Panc1 (cell line): ENCODE measurements at places on chromosomes 2 and 18. TPM values are rescaled to one million over a fixed set of nuclear protein-coding genes. Genes with fewer than 3 reads are reported as not detected.
A peak's percentile ranks its signal among the peaks of the same experiment; 100 is the strongest.

GRCh38 chr2:135490376-135490775 lies 40.6 kb downstream of the ZRANB3 start:
- no peaks in the 10 kb centered on the region for H3K27me3 ChIP-seq
- no peaks in the 10 kb centered on the region for H3K4me1 ChIP-seq
- H3K27ac ChIP-seq: no peak overlapping the region
- no peak overlapping the region for H3K4me3 ChIP-seq
- no peaks in the 10 kb centered on the region for H3K36me3 ChIP-seq
- no peak for DNase-seq

GRCh38 chr2:3575534-3576262 lies 638 bp downstream of the RPS7 start:
- no peaks in the 10 kb centered on the region for H3K27me3 ChIP-seq
- H3K4me3 ChIP-seq: peak overlapping the region; percentile 73
- peak overlapping the region; percentile 93 for H3K27ac ChIP-seq
- peaks cover 35% of the 10 kb centered on the region for H3K4me1 ChIP-seq

DNA sequence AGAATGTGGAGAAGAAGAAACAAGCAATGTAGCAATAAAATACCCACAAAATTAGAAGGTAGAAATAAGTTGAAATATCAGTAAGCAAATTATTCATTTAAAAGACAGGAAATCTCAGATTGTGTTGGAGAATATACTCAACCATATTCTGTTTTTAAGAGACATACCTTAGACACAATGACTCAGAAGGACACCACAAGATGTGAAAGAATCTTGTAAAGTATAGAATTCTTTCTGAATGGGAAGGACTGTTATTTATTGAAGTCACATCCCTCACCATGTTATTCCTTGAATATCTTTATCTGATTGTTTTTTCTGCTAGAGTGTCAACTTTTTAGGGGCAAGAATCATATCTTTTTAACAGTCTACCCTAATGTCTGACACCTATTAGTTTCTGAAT lies 50.4 kb downstream of the CTAGE1 start:
- H3K27ac ChIP-seq: no peak overlapping the region
- DNase-seq: no peak
- peaks cover 13% of the 10 kb centered on the region for H3K27me3 ChIP-seq
- H3K4me3 ChIP-seq: no peak overlapping the region
- no peaks in the 10 kb centered on the region for H3K4me1 ChIP-seq

Gene PARD6G
- 5.2 TPM for total RNA-seq

DNA sequence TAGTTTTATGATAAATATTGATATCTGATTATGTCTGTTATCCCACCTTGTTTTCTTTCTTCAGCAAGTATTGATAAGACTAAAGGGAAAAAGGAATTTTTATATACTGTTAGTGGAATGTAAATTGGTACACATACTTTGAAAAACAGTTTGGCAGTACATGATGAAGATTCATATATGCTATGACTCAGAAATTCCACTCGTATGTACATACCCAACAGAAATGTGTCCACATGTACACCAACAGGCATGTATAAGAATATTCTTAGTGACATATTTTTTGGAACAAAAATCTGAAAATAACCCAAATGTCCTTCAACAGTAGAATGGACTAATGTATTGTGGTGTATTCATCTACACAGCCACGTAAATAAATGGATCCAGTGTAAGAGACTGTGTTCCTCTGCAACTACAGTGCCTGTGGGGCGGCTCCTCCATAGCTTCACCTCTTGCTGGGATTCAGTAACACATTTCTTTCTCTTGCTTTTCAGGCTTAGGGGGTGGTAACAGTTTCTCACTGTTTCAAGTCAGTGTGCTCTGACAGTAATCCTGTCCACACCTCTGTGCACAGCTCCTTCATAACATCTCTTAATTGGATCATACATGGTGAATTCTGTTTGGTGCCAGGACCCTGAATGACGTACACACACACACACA lies 35.5 kb upstream of the ALMS1 start:
- H3K4me1 ChIP-seq: no peaks in the 10 kb centered on the region
- DNase-seq: no peak
- no peak overlapping the region for H3K27ac ChIP-seq

DNA sequence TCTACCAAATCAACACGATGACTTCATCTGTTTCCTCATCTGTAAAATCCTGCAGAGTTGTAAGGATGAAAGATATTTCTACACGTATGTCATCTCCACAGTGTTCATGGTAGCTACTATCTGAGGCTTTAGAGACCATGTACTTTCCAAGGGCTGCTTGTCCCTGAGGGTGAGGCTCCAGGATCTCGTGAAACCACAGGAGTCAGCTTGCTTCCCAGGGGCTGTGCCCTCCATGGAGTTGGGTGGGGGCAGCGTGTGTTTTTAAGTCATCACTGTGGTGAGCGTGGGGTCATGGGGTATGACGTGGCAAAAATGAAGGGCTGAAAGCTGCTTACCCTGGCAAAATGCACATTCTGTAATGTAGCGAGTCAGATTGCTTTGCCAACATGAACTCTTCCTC lies 81.6 kb downstream of the ASAP2 start:
- peaks cover 91% of the 10 kb centered on the region for H3K4me1 ChIP-seq
- H3K4me3 ChIP-seq: no peak overlapping the region
- DNase-seq: peak; percentile 52
- no peaks in the 10 kb centered on the region for H3K27me3 ChIP-seq
- H3K36me3 ChIP-seq: peaks cover 8% of the 10 kb centered on the region; the same call in 1 of the 2 replicates
- peak overlapping the region; percentile 98 for H3K27ac ChIP-seq

GRCh38 chr2:80326214-80326613 lies 21.7 kb upstream of the LRRTM1 start:
- H3K27ac ChIP-seq: no peak overlapping the region
- H3K36me3 ChIP-seq: no peaks in the 10 kb centered on the region
- no peaks in the 10 kb centered on the region for H3K4me1 ChIP-seq
- no peak overlapping the region for H3K4me3 ChIP-seq
- DNase-seq: peak; percentile 17
- no peaks in the 10 kb centered on the region for H3K27me3 ChIP-seq

Gene CPLX4
- not detected for total RNA-seq

DNA sequence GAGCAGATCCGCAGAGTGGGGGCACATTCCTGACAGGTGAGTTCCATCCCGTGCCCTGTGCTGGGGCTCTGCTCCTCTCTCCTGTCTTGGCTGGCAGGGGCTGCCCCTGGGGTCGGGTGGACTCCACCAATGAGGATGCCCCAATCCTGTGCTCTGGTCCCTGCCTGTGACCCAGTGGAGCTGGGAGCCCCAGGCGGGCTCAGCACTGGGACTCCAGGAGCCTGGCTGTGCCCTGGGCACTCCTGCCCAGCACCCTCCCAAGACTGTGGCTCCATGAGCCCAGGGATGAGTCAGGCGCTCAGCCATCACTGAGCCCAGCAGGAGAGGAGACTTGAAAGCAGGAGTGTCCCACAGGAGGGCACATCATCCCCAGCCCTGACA lies 53.9 kb downstream of the MBP start:
- H3K4me3 ChIP-seq: no peak overlapping the region
- no peaks in the 10 kb centered on the region for H3K36me3 ChIP-seq
- peak overlapping the region; percentile 1 for H3K27ac ChIP-seq
- no peaks in the 10 kb centered on the region for H3K27me3 ChIP-seq
- H3K4me1 ChIP-seq: peaks cover 12% of the 10 kb centered on the region

Gene NT5DC4
- not detected for total RNA-seq

DNA sequence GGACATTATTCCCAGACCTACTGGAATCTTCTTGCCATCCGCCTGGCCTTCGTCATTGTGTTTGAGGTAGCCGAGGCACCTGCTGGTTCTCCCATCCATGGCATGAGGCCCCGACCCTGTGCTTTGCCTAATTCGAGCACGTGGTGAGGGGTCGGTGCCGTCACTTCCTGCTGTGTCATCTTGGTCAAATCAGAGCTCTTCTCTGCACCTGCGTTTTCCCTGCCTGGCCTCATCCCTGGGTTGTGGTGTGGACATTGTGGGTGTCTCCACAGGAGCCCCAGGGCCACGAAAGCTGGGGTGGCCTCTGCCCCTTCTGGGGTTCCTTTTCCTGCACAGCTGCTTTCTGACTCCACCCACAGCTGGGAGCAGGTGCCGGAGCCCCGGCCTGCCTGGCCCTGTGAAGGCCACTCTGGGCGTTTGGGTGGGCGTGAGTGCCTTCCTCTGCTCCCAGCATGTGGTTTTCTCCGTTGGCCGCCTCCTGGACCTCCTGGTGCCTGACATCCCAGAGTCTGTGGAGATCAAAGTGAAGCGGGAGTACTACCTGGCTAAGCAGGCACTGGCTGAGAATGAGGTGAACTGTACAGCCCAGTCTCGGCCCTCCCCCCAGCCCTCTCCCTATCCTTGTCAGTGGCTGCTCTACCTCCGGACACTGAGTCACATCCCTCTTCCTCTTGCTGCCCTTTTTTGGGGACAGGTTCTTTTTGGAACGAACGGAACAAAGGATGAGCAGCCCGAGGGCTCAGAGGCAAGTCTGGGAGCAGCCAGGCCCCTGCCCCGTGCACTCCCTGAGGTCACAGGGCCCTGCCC lies 34.9 kb downstream of the ANO7 start:
- peaks cover 21% of the 10 kb centered on the region for H3K4me1 ChIP-seq
- no peaks in the 10 kb centered on the region for H3K36me3 ChIP-seq
- H3K27ac ChIP-seq: peak overlapping the region; percentile 21; the same call in 1 of the 2 replicates
- no peak for DNase-seq
- no peak overlapping the region for H3K4me3 ChIP-seq

Gene DSG1
- total RNA-seq: not detected

- no peaks in the 10 kb centered on the region for H3K27me3 ChIP-seq
- H3K27ac ChIP-seq: no peak overlapping the region
- H3K36me3 ChIP-seq: no peaks in the 10 kb centered on the region
- H3K4me3 ChIP-seq: no peak overlapping the region
- DNase-seq: peak; percentile 32
These were observed 101.7 kb upstream of the PGAP1 start for GRCh38 chr2:197028230-197028629.

DNA sequence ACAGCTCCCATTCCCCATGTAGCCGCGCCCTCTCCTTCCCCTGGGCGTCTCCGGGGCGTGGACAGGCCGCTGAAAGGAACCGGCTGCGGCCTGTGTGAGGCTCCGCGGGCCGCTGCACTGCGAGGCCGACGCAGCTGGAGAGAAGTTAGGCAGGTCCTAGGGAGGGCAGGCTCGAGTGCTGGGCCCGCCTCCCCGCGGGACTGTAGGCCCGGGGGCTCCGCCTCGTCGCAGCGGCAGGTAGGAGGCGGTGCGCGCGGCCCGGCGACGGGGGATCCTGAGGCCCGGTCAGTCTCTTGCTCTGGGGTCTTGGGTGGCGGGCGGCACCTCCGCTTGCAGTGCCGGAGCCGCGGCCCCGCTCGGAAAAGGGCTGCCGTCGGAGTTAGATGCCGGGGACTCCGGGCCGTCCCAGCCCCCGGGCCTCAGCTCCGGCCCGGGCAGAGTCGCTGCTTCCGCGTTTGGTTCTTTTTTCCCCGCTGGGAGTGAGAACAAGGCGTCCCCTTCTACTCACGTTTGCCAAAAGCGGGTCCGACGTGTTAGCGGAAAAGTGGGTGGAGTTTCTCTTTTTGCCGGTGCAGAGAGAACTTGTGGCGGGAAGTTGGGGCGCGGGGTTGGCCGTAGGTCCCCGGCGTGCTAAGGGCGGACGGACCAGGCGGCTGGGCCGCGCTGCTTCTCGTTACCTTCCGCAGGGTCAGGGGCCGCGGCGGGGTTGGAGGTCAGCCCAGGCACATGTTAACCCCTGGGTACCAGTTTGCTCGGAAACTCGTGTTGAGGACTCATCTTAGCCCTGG lies at the start of gene VRK2:
Gene VRK2 (plus strand): TSS at position 222 of the 788 bp plus-strand sequence. CDS start 2,026 bp downstream, outside the sequence.
- H3K27me3 ChIP-seq: no peaks in the 10 kb centered on the region
- peaks cover 6% of the 10 kb centered on the region; the same call in 1 of the 2 replicates for H3K4me1 ChIP-seq
- peak within 1 kb of the TSS; percentile 98 for H3K27ac ChIP-seq

- H3K27me3 ChIP-seq: no peaks in the 10 kb centered on the region
- H3K36me3 ChIP-seq: peaks cover 52% of the 10 kb centered on the region
- H3K4me3 ChIP-seq: no peak overlapping the region
- H3K4me1 ChIP-seq: peaks cover 12% of the 10 kb centered on the region
- DNase-seq: no peak
These were observed 35.9 kb upstream of the HTR2B start for GRCh38 chr2:231160701-231161100.

- no peaks in the 10 kb centered on the region for H3K27me3 ChIP-seq
- no peak overlapping the region for H3K4me3 ChIP-seq
- H3K36me3 ChIP-seq: no peaks in the 10 kb centered on the region
- H3K27ac ChIP-seq: no peak overlapping the region
- no peaks in the 10 kb centered on the region for H3K4me1 ChIP-seq
These were observed 277.7 kb upstream of the PXDN start for GRCh38 chr2:2021995-2022394.

- H3K27ac ChIP-seq: no peak overlapping the region
- no peaks in the 10 kb centered on the region for H3K4me1 ChIP-seq
- peaks cover 2% of the 10 kb centered on the region; the same call in 1 of the 2 replicates for H3K27me3 ChIP-seq
- peak overlapping the region; percentile 37 for H3K4me3 ChIP-seq
- H3K36me3 ChIP-seq: no peaks in the 10 kb centered on the region; the same call in 1 of the 2 replicates
These were observed 817 bp downstream of the DSC2 start for GRCh38 chr18:31101183-31102024.

Gene ACVR1C
- total RNA-seq: not detected

GRCh38 chr2:98479959-98480524 lies 35.4 kb downstream of the INPP4A start:
- no peaks in the 10 kb centered on the region for H3K27me3 ChIP-seq
- H3K36me3 ChIP-seq: no peaks in the 10 kb centered on the region
- no peak overlapping the region for H3K27ac ChIP-seq
- H3K4me3 ChIP-seq: no peak overlapping the region
- no peaks in the 10 kb centered on the region for H3K4me1 ChIP-seq

DNA sequence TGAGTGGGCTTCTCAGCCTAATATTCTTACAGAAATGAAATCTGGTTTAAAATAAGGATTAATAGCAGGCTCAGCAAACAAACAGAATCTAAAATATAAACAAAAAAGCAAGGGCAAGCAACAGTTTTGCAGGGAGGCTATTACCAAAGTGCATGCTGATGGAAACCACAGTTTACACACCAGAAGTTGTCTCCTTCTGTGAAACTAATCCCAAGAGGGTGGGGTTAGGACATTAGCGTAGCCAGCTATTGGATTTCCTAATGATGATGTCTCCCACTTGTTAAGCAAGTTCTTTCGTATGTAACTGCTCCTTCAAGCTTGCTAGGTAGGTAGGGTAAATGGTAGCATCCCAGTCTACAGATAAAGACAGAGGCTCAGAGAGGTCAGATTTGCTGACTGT lies 65.0 kb upstream of the TSPYL6 start:
- H3K4me3 ChIP-seq: no peak overlapping the region
- no peaks in the 10 kb centered on the region for H3K36me3 ChIP-seq
- no peak for DNase-seq
- peaks cover 2% of the 10 kb centered on the region; the same call in 1 of the 2 replicates for H3K27me3 ChIP-seq
- H3K4me1 ChIP-seq: no peaks in the 10 kb centered on the region

- no peak overlapping the region for H3K27ac ChIP-seq
- peak; percentile 7 for DNase-seq
- no peaks in the 10 kb centered on the region for H3K27me3 ChIP-seq
- H3K4me1 ChIP-seq: no peaks in the 10 kb centered on the region
These were observed 1304.3 kb upstream of the DDX18 start for GRCh38 chr2:116510117-116510671.

Gene TM4SF20
- total RNA-seq: not detected

- no peaks in the 10 kb centered on the region for H3K27me3 ChIP-seq
- no peak overlapping the region for H3K4me3 ChIP-seq
- DNase-seq: no peak
- no peaks in the 10 kb centered on the region for H3K4me1 ChIP-seq
- no peak overlapping the region for H3K27ac ChIP-seq
These were observed 117.7 kb downstream of the B3GNT2 start for GRCh38 chr2:62313449-62314227.

Gene CREG2
- 0.21 TPM for total RNA-seq

Gene MAP3K19
- not detected for total RNA-seq

GRCh38 chr2:197952540-197953202 lies 148.3 kb downstream of the PLCL1 start:
- no peak for DNase-seq
- H3K27ac ChIP-seq: no peak overlapping the region
- no peaks in the 10 kb centered on the region for H3K27me3 ChIP-seq
- no peak overlapping the region for H3K4me3 ChIP-seq
- H3K4me1 ChIP-seq: no peaks in the 10 kb centered on the region

GRCh38 chr2:240643093-240643810 lies 18.0 kb downstream of the GPR35 start:
- no peak overlapping the region for H3K4me3 ChIP-seq
- no peak for DNase-seq
- no peaks in the 10 kb centered on the region for H3K4me1 ChIP-seq
- H3K27me3 ChIP-seq: no peaks in the 10 kb centered on the region
